ENCODE measurements at places on chromosomes 5 and 9. TPM values are rescaled to one million over a fixed set of nuclear protein-coding genes. Genes with fewer than 3 reads are reported as not detected.

The AJM1 gene
- total RNA-seq: 19.4 TPM

The C9orf43 gene
- 0.37 TPM for total RNA-seq

The UBAC1 gene
- total RNA-seq: 35.0 TPM

The PCDHB5 gene
- total RNA-seq: 8.0 TPM

The IL9 gene
- total RNA-seq: not detected

DNA sequence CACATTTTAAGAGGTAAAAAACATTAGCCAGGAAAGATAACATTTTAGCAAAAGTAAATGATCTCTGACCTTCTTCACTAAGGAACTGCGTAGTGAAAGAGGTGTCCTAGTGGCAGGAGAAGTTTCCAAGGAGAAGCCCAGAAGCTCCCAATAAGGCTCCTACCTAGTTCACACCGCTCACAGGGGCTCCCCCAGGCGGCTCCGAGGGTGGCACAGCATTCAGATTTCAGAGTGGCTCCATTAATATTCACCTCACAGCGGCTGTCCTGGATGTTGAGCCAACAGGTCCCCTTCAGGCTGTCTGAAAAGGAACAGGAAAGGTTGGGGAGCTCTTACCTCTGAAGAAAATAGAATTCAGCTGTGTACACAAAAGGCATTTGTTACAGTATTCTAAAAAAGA is 187.3 kb downstream of the FBN2 start:
- DNase-seq: no peak

- no peak for DNase-seq
Measured at GRCh38 chr5:40365342-40366330, 314.1 kb upstream of the PTGER4 start.

DNA sequence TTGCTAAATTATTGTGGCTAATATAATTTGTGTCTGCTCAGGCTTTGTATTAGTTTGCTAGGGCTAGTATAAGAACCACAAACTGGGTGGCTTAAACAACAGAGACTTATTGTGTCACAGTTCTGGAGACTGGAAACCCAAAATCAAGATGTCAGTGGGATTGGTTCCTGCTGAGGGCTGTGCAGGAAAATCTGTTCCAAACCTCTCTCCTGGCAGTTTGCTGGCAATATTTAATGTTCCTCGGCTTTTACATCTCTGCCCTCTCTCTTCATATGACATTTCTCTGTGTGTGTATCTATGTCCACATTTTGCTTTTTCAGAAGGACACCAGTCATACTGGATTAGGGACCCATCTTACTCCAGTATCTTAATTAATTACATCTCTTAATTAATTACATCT is 498.8 kb upstream of the CD180 start:
- DNase-seq: no peak

DNA sequence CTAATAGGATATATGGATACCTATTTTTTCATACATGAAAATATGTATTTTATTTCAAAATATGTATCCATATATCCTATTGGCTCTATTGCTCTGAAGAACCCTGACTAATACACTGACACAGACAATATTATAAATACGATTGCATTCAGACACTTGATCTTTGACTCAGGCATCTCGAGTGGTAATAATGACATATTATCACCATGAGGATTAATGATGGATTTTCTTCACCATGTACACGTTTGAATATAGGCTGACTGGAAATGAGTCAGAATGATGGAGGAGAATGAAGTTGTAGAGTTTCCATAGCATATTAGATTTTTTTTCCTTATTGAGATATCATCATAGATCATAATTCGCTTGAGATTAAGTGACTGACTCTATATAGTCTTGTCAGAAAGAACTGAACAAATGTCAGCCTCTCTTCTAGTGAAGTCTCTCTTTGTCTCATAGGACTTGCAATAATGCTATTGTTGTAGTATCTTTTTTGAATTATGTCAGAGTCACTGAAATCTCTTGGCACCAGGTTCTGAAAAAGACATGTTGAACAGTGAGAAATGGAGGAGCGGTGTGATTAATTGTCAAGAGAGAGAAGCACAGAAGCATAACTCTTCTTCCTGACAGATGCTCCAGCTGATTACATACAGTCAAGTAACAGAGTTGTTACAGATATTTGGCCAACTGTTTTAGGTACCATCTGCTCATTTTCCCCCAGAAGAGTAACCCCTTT is 41.4 kb upstream of the SLCO6A1 start:
- no peak for DNase-seq

DNA sequence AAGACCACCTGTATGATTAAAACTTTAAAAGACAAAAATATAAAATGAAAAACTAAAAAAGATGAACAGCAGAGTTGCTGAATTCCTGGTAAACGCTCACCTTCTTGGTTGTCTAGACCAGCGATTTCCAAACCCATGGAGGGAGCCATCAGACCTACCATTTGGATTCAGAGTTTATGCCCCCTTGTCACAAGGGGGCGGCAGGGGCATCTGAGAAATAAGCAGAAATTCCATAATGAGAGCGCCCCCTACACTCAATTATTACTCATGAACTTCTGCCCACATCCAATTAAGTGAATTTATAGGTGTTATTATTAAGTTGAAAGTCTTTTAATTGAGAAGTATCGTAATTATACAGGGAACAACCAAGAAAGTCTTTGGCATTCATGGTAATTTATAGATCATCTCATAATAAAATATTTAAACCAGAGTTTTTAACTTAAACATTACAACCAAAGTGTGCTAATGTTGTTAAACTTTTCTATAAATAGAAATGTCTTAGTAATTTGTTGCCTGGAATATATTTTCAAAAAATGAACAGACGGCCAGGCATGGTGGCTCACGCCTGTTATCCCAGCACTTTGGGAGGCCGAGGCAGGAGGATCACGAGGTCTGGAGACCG is 35.2 kb upstream of the SPATA31C2 start:
- DNase-seq: peak; percentile 64

GRCh38 chr9:116806075-116806474 is 119.0 kb downstream of the TRIM32 start:
- DNase-seq: no peak

GRCh38 chr5:97111004-97111403 is 31.4 kb downstream of the LIX1 start:
- DNase-seq: no peak

- no peak for DNase-seq
Measured at GRCh38 chr5:76944638-76945037, 8.2 kb upstream of the CRHBP start.

DNA sequence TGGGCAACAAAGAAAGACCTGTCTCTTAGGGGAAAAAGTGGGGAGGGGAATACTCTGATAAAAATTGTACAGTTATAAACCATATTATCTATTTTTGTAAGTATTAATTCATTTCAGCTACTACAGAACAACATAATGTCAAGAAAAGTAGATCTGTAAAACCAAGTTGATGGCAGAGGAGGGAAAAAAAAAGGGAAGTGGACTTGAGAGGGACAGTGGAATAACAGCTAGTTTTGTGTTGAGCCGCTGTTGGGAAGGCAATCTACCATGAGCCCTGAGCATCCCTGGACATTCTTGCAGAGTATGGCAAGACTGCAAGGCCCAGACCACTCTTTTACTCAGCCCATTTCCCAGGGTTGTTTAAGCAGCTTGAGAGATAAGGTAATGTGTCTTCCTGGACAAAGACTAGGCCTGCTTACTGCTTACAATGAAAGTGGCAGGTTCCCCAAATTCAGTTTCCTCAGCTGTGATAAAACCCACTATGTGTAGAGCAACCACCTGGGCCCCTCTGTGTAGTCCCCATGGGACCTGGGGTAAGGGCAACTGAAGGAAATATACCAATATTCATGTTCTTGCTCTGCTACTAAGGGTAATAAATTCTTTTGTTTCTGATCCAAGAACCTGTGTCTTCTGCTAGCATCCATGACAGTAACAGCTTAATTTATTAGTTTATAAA is 25.0 kb downstream of the CEP120 start:
- no peak for DNase-seq

DNA sequence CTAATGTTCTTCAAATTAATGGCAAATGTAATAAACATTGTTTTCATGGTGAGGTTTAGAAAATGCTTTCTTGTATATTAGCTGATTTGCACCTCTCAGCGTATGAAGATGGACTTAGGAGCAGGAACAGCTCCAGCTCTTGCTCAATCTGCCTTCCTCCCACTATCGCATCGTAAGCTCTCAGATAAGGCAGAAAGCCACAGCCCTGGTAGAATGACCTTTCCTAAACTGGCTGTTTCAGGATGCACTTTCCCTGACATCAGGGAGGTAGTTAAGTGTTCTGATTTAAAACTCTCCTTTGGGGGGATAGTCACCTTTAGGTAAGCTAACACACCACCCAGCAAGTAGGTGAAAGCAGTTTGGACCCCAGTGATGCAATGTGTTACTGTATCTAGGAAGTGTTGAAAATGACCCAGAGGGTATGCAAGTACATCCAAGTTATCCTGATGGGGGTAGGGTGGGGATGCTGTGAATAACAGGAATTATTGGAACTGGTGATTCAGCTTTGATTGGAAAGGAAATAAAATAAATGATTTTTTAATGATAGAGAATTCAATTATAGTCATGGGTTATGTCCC is 72.3 kb downstream of the LMNB1 start:
- no peak for DNase-seq

DNA sequence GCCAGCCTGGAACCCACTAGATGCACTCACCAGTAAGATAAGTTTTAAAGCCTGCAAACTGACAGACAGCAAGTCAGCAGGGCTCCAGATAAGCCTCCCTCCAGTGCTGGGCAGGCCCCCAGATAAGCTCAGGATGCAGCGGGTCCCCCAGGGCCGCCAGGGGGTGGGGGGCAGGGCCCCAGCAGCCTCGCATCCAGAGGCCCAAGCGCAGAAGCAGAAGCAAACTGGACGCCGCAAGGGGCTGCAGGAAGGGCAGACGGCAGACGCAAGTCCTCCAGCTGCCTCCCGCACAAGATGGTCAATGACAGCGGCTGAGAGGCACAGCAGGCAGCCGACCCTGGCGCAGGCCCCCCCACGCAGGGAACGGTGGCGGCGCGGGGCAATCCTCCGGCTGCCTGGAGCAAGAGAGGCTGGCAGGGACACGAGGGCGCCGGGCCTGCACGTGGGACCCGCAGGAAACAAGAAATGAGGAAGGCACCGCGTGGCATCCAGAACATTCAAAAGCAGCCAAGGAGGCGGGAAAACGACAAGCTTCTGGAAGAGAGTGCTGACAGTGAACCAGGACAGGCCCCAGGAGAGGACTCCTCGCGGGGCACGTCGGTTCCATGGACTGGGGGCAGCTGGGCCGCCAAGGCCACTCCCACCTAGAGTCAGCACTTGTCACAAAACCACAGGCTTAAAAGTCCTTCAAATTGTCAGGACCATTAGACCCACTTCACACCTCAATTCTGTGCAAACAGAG is 49.8 kb downstream of the ROR2 start:
- DNase-seq: peak; percentile 29

DNA sequence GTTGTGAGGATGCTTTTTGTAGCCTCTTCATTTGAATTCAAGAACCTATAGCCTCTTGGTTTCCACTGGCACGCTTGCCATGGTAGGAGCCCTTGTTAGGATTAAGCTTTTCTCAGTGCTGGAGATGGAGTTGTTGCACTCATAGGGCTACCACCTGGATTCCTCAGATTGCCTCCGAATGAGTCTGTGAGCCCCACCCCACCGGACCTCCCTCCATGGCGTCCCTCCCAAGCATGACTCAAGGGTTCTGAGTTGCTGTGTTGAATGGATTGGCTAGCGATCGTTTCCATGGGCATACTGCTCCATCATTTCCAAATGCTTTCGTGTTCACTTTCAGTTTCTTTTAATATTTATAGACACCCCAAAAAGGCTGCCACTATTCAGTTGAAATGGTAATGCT is 69.9 kb downstream of the DAPK1 start:
- no peak for DNase-seq

- DNase-seq: no peak
Measured at GRCh38 chr5:65819905-65820240, 97.9 kb downstream of the NLN start.

Data from mucosa of gallbladder (tissue), 1 donor.